ENCODE measurements at places on chromosomes 2 and 18.

- DNase-seq, result no peak
These were observed 134.6 kb upstream of the RAB12 start for GRCh38 chr18:8474661-8475060.

DNA sequence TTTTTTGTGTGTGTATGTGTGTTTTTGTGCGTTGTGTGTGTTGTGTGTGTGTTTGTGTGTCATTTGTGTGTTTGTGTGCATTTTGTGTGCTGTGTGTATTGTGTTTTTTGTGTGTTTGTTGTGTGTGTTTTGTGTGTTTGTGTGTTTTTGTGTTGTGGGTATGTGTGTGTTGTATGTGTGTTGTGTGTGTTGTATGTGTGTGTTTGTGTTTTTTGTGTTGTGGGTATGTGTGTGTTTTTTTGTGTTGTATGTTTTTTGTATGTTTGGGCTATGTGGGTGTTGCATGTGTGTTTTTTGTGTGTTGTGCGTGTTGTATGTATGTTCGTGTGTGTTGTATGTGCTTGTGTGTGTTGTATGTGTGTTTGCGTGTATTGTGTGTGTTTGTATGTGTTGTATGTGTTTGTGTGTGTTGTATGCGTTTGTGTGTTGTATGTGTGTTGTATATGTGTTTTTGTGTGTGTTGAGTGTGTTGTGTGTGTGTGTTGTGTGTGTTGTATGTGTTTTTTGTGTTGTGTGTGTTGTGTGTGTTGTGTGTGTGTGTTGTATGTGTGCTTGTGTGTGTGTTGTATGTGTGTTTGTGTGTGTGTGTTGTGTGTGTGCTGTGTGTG lies 275.3 kb downstream of the HRH4 start:
- no peak for DNase-seq

DNA sequence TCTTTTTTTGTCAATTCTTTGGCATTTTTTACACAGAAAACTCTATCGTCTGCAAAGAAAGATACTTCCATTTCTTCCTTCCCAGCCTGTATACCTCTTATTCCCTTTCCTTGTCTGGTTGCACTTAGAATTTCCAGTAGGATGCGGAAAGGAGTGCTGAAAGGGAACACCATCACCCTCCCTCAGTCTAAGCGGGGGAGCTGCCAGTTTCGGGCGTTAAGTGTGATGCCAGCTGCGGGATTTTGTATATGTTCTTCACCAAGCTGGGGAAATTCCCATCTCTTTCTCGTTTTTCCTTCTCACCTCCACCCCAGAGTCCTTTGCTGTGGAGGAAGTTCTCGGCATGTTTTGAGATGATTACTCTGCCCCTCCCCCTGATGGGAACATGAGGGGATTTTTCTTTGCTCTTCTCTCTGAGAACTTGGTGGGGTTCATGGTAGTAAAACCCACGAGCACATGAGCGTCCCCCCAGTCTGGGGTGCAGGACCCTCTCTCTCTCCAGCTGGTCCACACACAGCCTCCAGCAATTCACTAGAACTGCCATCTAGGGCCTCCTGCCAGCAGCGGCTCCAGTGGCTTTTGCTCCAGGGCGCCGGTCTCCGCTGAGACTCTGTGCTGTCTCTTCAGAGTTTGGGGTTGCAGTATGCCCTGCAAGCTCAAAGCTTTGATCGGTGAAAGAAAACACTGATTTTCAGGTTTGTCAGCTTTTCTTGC lies 15.5 kb downstream of the AQP12A start:
- no peak for DNase-seq

DNA sequence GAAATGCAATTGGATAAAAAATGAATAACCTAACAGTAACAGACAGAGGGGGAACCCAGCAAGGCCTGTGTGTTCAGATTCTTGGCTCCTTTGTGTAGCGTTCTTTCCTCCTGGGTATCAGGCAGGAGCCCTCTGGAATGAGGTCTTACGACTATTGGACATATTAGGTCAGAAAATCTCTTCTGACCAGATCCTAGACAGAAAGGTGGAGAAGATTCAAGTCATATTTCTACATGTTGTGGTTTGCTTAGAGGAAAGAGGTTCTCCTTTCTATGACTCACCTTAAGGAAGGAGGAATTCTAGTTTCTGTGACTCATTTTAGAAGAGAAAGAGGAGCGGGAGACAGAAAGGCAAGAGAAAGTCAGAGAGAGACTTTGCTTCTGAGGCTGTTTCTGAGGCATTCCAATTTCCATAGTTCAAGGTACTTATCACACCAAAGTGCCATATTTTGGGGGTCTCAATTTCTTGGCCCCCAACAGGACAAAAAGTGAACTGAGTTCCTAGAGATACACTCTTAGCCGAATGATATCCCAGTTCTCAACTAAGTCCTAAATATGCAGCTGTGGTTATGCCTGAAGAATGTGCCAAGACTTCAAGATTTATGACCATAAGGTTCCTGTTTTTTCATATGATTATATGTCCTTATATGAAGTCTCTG lies 618.6 kb downstream of the ZEB2 start:
- DNase-seq, result no peak

All from stimulated activated CD4-positive, alpha-beta T cell treated with anti-CD3 and anti-CD28 coated beads, Interleukin-15, amount 100 ng/mL, for 1 hour (primary cell).